ENCODE measurements at places on chromosomes 1 and 21.
A peak's percentile ranks its signal among the peaks of the same experiment; 100 is the strongest.

GRCh38 chr1:111176678-111177077 lies 23.8 kb downstream of the DENND2D start:
- H3K4me1 ChIP-seq = no peaks in the 10 kb centered on the region
- no peaks in the 10 kb centered on the region for H3K27me3 ChIP-seq
- H3K4me3 ChIP-seq = no peak overlapping the region
- DNase-seq = no peak
- no peak overlapping the region for H3K27ac ChIP-seq

- H3K36me3 ChIP-seq = no peaks in the 10 kb centered on the region
- H3K27me3 ChIP-seq = no peaks in the 10 kb centered on the region
- no peaks in the 10 kb centered on the region for H3K4me1 ChIP-seq
- H3K4me3 ChIP-seq = no peak overlapping the region
- DNase-seq = no peak
Observed at GRCh38 chr1:91092503-91092902, 70.7 kb upstream of the ZNF644 start.

GRCh38 chr1:241963722-241964121 lies 6.2 kb downstream of the BECN2 start:
- H3K27ac ChIP-seq = no peak overlapping the region
- H3K4me1 ChIP-seq = no peaks in the 10 kb centered on the region
- no peaks in the 10 kb centered on the region for H3K36me3 ChIP-seq
- DNase-seq = no peak

DNA sequence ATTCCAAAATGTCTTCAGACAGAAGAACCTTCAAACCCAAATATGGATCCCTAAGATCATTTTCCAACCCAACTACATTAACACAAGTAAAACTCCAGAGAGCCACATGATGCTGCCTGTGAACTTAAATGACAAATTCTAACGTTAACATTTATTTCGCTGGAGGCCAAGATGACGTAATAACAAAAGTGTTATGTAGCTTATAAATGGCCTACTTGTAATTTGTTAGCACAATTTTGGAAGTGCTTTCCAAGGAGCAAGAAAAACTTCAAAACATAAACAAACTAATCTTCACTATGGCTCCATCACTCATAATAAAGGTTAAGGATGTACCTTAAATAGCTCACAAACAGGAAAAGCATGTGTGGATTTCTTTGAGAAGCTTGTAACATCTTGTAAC lies 126.7 kb downstream of the HLCS start:
- no peak for DNase-seq
- no peaks in the 10 kb centered on the region for H3K27me3 ChIP-seq
- no peaks in the 10 kb centered on the region for H3K4me1 ChIP-seq
- H3K36me3 ChIP-seq = no peaks in the 10 kb centered on the region

DNA sequence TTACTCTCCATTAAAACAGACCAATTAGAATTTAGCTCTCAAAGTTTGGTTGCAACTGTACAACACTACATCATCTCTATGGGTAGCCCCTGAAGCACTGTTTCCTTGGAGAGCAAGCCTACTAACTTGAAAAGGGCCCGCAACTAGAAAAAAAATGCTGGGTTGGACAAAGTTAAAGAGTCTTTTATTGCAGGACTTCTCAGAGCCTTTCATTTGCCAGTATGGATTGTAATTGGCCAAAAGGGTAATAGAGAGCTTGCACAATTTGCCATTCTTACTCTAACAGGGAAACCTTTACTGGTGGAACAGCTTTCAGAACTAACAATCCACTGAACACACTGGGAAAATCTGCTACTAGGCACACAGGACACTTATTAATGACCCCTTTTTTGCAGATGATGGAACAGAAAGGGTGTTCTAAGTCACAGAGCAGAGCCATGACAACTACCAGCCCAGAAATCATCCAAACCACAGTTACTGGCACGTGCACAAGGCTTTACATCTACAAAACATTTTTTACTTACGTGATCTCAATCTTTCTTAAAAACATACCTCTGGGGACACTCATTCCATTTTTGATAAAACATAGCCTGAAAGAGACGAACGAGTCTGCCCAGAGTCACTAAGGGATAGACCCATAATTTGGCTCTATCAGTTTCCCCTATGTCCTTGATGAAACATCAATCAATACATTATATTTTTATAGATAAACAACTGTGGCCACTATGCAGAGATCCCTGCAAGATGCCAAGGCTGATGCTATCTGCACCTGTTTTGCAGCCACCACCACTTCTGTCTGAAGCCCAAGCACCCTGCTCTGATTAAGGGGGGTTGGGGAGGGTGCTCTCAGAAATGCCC lies 176.3 kb upstream of the EDN2 start:
- H3K27me3 ChIP-seq = no peaks in the 10 kb centered on the region
- DNase-seq = no peak
- H3K4me3 ChIP-seq = no peak overlapping the region
- no peak overlapping the region for H3K27ac ChIP-seq
- no peaks in the 10 kb centered on the region for H3K36me3 ChIP-seq

- H3K27ac ChIP-seq = no peak overlapping the region
- no peaks in the 10 kb centered on the region for H3K36me3 ChIP-seq
- H3K27me3 ChIP-seq = no peaks in the 10 kb centered on the region
- no peaks in the 10 kb centered on the region for H3K4me1 ChIP-seq
- no peak for DNase-seq
Observed at GRCh38 chr1:82371844-82372498, 571.2 kb downstream of the ADGRL2 start.

GRCh38 chr21:35940074-35940927 lies 120.0 kb downstream of the SETD4 start:
- DNase-seq = peak; percentile 59
- H3K4me3 ChIP-seq = no peak overlapping the region
- no peaks in the 10 kb centered on the region for H3K36me3 ChIP-seq
- no peaks in the 10 kb centered on the region for H3K27me3 ChIP-seq
- no peaks in the 10 kb centered on the region for H3K4me1 ChIP-seq

DNA sequence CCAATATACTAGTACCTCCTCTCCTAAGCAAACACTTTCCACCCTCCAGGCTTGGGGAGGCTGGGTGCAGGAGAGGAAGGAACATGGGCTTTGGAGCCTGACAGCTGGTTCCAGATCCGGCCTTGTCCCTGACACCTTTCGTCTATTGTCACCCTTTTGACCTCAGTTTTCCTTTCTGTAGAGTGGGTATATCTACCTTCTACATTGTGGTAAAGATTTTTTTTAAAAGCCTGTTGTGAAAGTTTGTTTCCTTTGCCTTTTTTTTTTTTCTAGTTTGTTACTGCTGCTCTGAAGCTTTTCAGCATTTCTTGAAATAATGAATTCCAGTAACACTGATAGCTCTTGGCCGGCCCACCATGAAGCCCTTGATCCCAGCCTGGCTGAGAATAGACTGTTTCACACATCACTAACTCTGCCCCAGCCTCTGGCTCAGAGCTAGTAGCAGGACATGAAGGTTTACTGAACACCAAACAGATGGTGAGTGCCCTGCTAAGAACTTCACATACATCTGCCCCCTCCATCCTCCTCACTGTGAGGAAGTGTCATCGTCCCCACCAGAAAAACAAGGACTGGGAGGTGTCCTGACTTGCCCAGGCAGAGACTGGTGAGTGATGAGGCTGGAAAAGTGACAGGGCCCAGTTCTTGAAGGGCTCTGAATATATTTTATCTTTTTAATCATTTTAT lies 33.0 kb upstream of the ID3 start:
- no peaks in the 10 kb centered on the region for H3K4me1 ChIP-seq
- H3K27me3 ChIP-seq = no peaks in the 10 kb centered on the region
- no peaks in the 10 kb centered on the region for H3K36me3 ChIP-seq

Data from aorta (tissue), 5 donors.